ENCODE measurements at places on chromosomes 5 and 9.
A peak's percentile ranks its signal among the peaks of the same experiment; 100 is the strongest.

DNA sequence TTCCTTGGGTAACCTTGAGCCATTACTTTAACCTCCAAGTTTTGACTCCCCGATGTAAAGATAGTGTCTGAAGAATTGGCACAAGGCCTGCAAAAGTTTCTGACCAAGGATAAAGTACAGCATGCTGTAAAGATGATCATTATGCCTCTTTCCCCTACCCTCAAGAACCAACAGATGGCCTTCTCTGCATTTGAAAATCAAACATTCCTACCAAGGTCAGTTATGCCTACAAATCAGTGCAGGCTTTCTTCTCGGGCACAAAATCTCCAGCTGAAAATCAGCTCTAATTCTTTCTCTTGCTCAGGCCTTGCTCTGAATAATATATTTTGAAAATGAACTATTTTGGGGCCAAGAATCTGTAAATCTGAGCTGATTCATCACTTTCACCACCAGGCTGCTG, 59.7 kb downstream of the PPP2R2B start:
- no peak for DNase-seq

DNA sequence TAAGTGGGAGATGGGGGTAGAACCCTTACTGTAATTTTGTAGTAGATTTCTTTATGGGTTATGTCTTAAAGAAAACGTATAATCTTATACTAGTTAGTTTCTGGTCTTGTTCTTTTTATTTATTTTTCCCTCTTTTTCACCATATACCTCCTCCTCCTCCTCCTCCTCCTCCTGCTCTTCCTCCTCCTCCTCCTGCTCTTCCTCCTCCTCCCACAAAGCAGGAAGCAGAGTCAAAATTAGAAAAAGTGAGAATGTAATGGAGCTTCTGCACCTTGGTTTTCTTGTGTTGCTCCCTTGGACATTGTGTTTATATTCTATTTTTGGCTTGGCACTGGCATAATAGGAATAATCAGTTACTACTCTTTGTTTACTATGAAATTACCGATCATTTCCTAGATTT, 4.5 kb downstream of the MACIR start:
- DNase-seq, result no peak

- peak; percentile 31 for DNase-seq
Observed at GRCh38 chr9:111957856-111958631, 61.4 kb downstream of the UGCG start.

DNA sequence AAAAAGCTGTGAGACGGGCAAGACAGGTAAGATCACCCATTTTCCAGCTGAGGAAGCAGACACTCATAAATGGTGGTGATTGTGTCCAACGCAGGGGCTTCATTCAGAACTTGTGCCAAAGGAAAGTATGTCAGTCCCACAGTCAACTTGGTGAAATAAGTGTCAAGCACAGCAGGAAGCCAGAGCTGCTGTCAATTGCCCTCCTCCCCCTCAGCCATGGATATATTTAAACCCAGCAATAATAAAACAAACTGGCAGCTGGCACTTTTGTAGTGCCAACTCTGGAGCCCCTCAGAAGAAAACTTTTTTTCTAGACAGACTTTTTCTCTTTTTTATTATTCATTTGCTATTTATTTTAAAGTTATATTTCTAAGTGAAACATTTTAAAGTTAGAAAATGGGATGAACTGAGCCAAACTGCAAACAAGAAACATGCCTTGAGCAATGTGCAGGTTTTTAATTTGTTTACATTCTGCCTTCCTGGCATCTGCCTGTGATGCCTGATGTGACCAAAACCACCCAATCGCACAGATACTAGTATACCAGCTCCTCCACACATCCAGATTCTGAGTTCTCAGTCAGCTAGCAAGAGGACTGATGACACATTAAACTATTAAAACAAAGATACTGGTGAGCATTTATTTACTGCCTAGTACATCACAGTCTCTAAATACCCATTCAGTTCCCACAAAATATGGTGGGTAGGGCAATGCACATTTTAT, 17.0 kb downstream of the DMAC1 start:
- DNase-seq, result no peak

DNA sequence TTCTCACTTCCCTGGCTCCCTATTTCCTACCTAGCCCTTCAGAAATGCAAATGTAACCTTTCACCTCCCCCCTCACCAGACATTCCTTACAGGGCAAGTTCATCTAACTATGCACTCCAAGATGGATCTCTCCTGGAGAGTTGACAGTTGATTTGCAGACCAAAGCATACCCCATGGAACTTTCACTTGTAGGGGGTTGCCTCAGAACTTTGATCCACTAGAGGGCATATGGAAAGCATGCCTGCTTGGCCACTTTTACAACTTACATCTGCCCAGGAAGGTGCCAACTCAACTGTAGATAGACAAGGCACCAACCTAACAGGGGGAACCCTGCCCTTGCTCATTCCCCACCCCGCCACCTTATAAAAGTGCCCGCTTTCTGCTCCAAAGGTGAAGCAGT, 187.8 kb downstream of the NXNL2 start:
- no peak for DNase-seq

GRCh38 chr5:72093824-72094223, 13.5 kb upstream of the MAP1B start:
- no peak for DNase-seq

DNA sequence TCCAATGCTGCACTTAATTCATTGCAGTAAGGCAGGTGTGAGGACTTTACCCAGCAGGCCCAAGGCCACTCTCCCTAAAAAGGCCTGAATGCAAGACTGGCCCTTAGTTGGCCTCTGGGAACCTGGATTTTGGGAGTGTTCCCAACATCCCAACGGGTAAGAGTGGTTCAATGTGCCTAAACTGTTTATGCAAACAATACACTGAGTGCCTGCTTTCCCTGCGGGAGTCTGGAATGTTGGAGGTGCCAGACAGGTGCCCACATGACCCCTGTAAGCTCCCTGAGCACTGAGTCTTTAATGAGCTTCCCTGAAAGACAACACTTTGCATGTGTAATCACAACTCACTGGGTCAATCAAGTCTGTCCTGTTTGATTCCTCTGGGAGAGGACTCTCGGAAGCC, 37.4 kb downstream of the NSUN2 start:
- no peak for DNase-seq

- no peak for DNase-seq
Observed at GRCh38 chr9:20788526-20789451, 104.7 kb downstream of the FOCAD start.

GRCh38 chr9:110029429-110029955, 178.5 kb downstream of the C9orf152 start:
- DNase-seq, result no peak

DNA sequence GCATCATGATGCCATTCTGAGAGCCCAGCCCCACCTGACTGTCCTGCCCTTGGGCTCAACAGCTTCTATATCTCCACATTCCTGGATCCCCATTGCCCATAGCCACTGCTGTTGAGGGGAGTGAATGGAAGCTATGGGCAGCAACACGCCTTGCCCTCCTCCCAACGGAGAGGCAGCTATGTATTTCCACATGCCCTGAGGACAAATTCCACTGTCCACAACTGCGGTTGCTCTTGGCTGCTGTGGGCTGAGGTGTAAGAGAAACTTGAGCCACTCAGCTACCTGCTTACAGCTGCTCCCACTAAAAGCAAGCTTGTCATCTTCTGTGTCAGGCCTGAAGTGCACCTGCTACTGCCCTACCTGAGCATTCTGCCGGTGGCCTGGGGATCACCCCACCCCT, 222.9 kb downstream of the PSAT1 start:
- no peak for DNase-seq

DNA sequence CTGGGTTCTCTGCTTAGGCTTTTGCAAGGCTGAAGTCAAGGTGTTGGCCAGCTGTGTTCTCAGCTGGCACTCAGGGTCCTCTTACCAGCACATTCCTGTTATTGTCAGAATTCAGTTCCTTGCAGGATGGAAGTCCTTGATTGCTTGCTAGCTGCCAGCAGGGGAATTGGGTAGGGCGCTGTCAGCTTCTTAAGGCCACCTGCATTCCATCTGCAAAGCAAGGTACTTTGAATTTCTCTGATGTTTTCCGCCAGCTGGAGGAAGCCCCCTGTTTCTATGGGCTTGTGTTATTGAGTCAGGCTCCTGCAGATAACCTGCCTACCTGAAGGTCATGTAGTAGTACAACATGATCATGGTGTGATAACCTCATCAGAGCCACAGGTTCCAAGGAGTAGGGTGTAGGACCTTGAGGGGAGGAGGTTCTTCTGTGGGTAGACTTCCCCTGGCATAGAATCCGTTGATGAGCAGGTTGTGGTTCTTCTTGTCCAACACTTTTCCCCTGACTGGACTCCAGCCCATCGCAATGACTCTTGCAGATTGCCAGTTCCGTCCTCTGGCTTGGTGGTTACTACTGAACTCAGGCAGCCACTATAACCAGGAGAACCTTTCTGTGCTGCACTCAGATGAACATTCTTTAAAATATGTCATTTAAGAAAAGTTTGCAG, 6.8 kb downstream of the TENT4A start:
- DNase-seq, result no peak

DNA sequence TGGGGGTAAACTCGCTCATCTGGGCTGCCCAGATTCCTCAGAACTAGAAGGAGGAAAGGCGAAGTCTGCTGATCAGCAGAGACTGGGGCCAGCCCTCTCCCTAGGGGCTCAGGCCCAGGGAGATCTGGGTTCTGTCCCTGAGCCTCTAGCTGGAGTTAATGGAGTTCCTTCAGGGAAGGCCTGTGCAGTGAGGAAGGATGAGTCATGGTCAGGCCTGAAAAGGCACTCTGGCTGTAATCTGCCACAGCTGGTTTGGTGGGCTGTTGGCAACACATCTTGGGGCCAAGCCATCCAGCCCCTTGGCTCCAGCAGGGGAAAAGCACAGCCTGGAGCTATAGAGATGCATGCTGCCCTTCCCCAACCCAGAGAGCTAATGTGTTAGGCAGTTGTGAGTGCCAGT, 459.6 kb downstream of the PRELID2 start:
- DNase-seq, result no peak

DNA sequence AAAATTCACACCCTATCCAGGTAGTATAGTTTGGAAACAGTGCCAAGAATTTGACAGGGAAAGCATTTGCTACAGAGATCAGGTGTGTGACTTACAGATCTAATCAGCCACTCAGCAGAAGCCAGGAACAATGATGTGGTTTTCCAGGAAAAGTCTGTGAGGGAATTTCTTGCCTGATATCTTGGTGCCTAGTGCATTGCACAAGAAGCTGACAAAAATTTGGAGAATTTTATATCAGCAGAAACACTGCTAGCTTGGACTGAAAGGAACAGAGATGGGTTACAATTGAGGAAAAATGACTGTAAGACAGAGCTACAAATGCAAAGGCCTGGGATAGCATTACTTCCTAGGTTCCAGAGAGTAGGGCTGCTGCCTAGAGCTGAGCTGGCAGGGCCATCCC, 658.1 kb upstream of the CHD1 start:
- DNase-seq, result no peak

GRCh38 chr9:115606838-115607237, 488.9 kb upstream of the TNC start:
- no peak for DNase-seq

DNA sequence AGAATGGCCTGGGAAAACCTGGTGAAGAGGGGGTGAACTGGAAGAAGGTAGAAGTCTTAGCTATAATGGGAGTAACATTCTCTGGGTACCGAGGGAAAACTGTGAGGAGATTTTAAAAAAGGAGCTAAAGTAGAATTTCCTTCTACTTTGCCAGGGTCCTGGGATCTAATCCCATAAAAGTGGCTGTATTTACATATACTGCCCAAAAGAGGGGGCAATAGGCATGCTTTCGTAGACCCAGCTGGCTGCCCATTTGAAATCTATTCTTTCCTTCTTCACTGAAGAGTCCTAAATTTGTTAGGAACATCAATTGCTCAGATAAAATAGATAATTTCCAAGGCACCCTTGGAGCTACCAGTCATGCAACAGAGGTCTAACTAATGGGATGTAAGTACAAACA, 159.2 kb downstream of the CDC42SE2 start:
- no peak for DNase-seq

DNA sequence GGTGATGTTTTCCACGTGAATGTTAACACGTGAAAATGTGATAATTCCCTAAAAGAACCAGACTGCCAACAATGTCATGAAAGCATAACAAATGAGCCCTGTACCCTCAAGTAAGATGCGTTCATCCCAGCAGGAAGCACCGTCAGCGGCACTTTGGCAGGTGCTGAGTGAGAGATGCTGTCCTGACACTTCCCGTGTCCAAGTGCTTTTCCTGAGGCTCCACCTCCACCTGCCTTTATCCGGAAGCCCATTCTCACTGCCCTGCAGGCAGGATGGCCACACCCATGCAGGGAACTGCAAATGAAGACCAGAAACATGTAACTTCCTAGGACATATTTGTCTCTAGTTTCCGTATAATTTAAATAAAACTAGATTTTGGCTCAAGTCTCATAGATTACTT, 238.0 kb upstream of the IRX2 start:
- DNase-seq, result no peak

Measured in CD4-positive, alpha-beta T cell treated with Interleukin-10 for 1 hour (primary cell).